NCI-H1436 treated with DMSO at 0.1 percent for 48 hours (cell line): ENCODE measurements at places on chromosomes 3 and 15.

DNA sequence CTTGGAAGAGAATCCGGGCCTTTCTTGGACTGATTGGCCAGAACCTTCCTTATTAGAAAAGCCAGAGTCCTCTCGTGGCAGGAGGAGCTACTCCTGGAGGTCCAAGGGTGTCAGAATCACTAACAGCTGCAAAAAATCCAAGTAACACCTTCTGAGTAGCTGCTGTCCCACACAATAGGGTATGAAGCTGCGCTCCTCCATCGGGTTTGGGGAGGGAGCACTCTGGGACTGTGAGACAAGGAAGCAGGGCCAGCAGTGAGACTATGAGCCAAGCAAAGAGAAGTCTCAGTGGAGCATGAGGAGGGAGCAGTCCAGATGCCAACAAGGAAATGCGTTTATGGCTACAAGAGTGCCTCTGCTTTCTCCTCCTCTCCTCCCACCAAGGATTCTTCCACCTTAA is 21.7 kb downstream of the SEMA3G start:
- DNase-seq: no peak

DNA sequence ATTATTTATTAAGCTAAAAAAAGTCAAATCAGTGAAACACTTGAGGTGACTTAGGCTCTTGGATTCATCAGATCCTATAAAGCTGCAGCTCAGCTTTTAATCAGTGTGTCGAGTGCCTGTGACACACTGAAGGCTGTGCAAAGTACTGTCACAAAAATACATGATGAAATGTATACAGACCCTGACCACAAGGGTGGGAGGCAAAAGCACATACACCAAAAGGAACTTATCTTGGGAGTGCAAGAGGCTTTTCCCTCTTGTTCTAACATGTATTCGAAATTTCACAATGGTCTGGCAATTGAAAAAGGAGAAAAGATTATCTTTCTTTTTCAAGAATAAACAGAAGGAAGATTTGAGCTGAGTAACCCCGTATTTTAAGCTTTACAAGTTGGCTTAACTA is 35.9 kb downstream of the VGLL4 start:
- no peak for DNase-seq

GRCh38 chr3:129897026-129897425 is 3.5 kb upstream of the TMCC1 start:
- no peak for DNase-seq

- no peak for DNase-seq
Observed at GRCh38 chr15:42203891-42204290, 4.2 kb downstream of the VPS39 start.

DNA sequence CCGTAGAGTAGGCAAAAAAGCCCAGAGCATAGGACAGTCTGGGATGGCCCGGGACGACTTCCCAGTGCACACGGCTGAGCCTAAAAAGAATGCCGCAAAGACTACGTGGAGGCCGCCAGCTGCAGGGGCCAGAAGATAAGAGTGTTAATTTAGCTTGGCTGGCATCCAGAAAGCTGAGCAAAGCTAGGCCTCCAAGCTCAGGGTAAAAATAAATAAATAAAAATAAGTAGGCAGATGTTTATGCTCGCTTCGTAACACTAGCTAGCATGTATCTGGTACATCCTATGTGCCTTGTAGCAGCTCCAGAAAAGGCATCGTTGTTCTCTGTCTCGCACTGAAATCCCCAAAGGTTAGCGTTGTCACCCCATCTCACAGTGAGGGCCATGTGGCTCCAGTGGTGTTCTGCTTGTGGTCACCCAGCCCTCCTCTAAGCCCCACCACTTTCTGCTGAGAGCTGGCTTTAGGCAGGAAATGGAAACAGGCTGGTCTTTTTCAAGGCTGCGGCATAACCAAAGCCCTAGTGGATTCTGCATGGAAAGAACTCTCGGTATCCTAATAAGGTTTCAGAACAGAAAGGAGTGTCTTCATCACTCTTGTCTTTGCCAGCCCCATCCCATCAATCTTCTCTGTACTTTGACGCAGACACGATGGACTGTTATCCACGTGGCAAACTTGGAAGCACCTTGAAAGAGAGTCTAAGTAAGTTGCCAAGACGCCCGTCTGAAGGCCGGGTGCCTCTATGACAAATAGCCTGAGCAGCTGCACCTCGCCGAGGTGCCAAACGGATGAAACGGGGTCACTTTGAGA is 58.1 kb upstream of the MEF2A start:
- DNase-seq: no peak

DNA sequence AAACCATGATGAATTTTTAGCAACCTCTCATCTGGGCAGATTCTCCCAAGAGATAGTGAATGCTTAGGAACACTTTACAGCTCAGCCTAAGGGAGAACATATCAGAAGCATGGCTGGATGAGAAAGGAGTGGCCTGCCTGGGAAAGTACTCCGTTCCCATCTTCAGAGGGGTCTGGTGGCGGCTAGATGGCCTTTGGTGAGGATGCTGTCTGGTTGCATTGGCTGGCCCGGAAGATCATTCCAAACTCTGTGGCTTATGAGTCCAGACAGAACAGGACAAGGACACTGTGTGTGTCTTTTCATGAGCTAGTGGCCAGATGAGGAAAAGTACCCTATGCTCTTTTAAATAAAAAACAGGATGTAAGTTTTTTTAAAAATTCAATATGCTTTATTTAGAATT is 51.2 kb downstream of the CRTC3 start:
- DNase-seq: no peak

GRCh38 chr3:75001330-75001729 is 386.9 kb upstream of the CNTN3 start:
- no peak for DNase-seq

GRCh38 chr3:113128386-113129015 is 82.9 kb upstream of the BOC start:
- DNase-seq: no peak

DNA sequence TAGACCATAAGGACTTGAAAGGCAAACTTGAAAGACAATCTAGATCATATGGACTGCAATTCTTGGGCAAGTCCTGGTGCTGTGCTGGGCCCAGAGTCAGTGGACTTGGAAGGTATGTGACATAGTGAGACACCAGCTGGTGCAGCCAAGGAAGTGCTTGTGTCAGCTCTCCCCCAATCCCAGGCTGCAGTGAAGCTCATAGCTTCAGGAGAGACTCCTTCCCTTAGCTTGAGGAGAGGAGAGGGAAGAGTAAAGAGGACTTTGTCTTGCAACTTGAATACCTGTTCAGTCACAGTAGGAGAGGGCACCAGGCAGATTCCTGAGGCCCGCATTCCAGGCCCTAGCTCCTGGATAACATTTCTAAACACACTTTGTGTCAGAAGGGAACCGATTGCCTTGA is 127.4 kb upstream of the ZPLD1 start:
- DNase-seq: no peak

DNA sequence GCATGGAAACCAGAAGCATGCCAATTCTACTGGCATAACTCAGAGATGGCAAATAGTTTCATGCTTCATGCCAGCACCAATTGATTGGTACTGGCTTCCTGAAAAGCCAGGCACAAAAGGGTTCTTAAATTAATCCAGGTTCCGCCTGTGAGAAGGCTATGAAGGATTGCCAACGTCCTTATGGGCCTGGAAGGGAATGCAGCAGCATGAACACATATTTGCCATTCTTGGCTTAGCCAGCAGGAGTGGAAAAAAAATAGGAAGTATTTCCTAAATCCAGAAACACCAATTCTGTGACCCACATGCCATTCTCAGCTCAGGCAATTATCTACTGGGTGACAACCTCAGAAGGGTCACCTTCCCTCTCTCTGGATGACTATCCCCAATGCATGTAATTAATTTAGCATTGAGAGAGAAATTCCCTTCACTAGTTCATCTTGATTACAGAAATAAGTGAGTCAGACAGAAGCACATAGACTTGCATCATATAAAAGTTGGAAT is 36.0 kb downstream of the ADAMTS9 start:
- DNase-seq: no peak

- no peak for DNase-seq
Observed at GRCh38 chr3:7393944-7394605, 533.2 kb downstream of the GRM7 start.

DNA sequence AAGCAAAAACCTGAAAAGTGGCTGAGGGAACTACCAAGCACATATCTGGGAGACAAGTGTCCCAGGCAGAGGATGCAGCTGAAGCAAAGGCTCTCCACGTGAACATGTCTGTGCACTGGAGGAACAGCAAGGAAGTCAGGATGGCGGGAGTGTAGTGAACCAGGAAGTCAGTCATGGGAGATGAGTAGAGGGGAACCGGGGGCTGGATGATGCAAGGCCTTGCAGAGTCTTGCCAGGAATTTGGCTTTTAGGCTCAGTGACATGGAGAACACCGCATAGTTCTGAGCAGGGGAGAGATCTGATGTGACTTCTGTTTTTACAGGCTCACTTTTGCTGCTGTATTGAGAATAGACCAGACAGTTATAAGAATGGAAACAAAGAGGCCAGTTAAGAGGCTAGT is 19.0 kb downstream of the C2CD4A start:
- no peak for DNase-seq

DNA sequence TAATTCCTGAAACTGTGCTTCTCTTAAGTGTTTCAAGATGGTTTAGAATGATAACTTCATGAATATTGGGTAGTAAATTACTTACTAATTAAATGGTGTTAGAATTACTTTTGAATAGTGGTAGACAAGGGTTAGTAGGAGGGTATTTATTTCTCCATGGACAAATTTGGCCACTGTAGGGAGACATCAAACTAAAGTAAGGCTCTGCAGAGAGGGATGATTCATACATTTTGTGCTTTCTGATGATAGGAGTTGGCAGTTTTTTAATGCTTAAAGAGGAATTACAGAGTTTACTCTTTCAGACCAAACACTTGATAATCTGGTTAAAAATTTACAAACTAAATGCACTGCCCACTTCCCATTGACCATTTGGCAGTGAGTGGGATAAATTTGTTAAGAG is 127.6 kb downstream of the NAALADL2 start:
- DNase-seq: no peak

DNA sequence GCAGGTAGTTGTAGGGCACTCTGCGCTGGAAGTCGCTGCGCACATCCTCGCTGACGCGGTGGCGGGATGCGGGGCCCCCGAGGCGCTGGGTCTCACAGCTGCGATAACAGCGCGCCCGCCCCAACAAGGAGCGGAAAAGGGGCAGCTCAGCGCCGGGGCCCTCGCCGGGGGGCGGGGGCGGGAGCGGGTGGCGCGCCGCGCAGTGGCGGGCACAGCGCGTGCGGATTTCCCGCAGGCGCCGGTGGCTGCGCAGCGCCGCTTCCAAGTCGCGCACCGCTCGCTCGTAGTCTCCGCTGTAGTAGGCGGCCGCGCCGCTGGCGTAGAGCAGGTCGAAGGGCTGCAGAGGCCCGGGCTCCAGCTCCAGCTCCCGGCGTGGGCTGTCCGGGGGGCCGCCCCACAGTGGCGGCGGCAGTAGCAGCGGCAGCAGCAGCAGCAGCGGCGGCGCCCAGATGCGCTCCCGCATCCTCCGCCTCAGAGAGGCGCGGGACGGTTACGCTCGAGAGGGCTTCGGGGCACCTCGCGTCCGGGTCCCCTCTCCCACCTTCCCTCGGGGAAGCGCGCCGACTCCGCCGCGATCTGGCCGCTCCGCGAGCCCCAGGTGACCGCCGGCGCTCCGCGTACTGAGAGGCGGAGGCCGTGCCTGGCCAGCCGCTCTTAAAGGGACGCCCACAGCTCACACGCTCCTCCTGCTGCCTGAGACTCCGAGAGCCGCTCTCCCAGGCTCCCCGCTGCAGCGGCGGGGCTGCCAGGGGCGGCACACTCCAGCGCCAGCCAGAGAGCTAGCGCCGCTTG is at the start of gene P3H2:
Gene P3H2 (minus strand): TSS at position 629 of the 792 bp plus-strand sequence. CDS start 166 bp downstream, at position 463.
- DNase-seq: peak; percentile 42

DNA sequence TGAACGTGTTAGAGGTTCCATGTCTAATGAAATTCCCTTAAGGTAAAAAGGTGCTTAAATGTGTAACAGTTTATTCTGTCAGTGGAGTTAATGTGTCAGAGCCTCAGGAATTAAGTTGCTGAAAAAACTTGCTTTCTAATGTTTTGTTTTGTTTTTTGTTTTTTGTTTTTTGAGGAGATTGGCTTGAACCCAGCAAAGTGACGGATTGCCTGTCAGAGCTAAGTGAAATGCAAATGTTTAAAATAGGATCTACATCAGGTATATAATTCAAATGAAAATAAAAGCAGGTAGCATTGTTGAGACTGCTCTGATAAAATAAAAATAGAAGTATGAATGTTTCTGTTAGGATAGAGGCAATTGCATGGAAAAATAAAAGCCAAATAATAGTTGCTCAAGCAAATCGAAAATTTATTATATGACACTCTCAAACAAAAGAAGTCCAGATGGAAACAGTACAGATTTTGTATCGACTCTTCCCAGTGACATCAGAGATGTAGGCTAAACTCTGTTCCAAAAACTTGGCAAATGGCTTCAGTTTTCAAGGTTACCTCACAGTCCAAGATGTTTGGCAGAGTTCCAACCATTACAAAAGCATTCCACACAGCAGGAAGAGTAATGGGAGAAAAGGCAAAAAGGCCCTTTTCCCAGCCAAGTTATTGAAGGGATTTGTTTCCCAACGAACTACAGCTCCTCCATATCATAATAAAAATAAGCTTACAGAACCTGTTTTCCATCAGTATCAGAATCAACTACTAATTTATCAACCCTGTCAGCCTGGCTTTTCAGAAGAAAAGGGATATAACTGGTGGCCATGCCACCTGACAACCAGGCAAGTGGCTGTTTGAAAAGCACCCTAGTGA is 291.0 kb downstream of the TBL1XR1 start:
- no peak for DNase-seq

- DNase-seq: no peak
Observed at GRCh38 chr3:129501630-129502029, 26.8 kb upstream of the RHO start.

- DNase-seq: no peak
Observed at GRCh38 chr15:60087561-60087960, 83.5 kb downstream of the FOXB1 start.

- DNase-seq: no peak
Observed at GRCh38 chr3:126696701-126697267, 7.3 kb upstream of the CHCHD6 start.

DNA sequence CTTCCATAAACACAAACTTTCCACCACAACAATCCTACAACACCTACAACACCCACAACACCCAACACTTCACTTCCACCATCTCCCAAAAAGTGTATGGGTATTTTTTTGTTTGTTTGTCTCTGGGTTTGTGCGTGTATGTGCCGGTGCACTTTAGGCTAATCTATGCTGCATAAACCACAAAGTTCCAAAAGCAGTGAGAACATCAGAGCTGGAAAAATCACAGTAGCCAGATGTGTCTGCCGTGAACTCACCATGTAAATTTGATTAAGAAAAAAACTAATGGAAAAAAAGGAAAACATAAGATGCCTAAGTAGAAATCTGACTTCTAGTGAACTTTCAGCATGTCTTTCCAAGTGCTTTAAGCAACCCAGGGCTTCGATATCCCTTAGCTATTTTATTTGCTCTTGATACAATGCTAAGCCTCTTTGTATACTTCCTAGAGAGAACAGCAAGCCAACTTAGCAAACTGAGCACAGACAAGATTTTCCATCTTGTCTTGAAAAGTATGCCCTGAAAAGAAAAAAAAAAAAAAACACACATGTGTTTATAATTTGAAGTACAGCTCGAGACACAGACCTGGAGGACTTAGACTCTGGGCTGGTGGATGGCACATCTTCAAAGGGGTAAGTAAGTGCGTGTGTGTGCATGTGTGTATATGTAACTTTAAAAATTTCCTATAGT is 91.4 kb downstream of the WWTR1 start:
- no peak for DNase-seq

GRCh38 chr3:39376959-39377634 is 6.1 kb upstream of the SLC25A38 start:
- no peak for DNase-seq
